ENCODE measurements at places on chromosomes 13 and 19.

GRCh38 chr13:78129823-78130222 lies 211.2 kb upstream of the EDNRB start:
- no peak for DNase-seq

DNA sequence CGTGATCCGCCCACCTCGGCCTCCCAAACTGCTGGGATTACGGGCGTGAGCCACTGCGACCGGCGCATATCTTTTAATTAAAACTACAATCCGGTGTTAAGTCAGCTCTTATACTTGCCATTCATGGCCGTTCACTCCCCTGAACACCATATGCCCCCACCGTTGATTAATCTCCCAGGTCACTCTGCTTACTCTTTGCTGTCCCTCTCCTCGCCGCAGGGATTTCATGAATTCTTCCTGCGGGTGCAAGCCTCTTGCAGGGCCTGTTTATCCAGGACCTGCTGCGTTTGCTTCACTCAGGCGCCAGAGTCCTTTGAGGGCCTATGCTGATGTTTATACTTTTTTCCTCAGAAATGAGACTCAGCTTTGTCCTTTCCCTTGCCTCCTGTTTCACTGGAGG lies 996 bp downstream of the ERVV-2 start:
- DNase-seq, result no peak

GRCh38 chr13:43664700-43665191 lies 122.0 kb downstream of the ENOX1 start:
- DNase-seq, result no peak

GRCh38 chr13:99959540-99960230 lies 11.9 kb downstream of the ZIC5 start:
- DNase-seq, result no peak

DNA sequence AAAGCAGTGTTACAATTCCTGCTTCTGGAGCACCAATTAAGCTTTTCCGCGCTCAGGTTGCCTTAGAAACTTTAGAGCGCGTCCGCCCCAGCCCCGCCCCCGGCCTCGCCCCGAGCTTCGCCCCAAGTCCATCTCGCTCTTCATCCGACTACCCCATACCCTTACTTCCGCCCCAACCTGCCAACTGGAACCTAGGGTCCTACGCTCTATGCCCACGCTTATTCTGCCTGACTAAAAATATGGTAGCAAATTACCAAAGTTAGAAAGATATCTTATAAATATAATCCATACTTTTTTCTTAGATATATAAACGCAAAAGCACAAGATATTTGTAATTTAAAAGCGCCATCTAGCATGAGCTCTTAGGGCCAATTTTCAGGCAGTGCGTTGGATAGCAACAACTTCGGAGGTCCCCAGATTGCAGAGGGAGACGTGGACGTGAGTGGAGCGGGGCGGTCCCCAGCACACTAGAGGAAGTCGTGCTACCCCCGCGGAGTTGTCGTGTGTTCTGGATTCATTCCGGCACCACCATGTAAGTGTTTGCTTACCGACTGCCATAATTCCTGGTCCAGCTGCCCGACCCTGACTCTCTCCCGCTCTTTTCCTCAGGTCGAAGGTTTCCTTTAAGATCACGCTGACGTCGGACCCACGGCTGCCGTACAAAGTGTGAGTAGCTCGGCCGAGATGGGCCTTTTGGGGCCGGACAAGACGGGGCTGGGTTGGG lies at the start of gene UFM1:
Gene UFM1 (plus strand): TSS at position 462 of the 724 bp plus-strand sequence. CDS start 69 bp downstream, at position 531.
- peak; percentile 86 for DNase-seq

DNA sequence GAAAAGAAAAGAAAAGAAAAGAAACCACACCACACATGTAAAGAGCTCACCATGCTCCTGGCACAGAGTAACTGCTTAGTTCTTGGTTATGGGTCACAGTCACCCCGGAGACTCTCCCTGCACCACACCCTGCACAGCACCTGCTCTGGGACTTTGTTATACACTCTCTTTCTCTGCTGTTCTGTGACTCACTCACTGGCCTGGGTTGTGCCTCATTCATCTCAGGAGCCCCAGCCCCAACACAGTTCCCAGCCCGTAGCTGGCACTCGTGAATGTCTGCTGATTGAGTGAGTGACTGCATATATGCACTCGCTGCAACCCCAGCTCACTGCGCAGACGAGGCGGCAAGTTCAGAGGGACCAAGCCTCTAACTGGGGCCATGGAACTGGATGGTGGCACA lies 22.9 kb upstream of the ZNF507 start:
- no peak for DNase-seq

GRCh38 chr19:47610902-47611301 lies 2.0 kb downstream of the BICRA start:
- no peak for DNase-seq

DNA sequence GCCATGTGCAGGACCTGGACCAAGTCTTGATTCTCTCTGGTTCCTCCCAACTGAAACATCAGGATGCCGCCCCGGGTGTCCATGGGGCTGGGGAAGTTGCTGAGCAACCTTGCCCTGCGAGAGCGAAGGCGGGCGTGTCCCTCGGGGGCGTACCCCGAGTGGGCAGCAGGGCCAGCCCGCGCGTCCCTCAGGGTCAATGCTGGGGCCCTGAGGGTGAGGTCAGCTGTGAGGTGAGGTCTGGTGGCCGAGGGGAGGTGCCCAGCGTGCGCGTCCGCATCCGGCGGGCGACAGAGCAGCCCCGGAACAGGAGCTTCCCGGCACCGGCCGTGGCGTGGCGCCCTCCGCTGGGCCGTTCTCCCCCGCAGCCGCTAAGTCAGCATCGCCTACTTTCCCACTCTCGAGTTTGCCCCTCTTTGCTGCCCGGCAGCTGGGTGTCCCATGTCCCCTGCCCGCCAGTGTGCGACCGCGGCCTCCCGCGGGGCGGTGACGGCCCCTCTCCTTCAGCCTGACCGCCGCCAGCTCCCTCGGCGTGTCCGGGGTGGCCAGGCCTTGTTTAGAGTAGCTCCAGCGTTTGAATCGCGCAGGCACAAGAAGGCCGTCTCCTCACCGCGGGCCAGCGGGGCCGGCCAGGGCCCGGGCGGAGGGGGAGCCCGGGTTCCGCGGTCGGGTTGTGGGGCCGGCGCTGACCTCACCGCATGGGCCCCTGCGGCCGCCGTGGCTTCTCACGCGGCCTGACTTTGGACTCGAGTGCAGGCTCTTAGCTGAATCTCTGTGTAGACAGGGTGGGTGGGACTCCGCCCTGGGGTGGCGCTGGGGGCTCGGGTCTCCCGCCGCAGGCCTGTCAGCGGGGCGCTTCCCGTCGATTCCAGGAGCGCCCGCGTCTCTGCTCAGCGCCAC lies 33.0 kb downstream of the GJA3 start:
- peak; percentile 27 for DNase-seq

DNA sequence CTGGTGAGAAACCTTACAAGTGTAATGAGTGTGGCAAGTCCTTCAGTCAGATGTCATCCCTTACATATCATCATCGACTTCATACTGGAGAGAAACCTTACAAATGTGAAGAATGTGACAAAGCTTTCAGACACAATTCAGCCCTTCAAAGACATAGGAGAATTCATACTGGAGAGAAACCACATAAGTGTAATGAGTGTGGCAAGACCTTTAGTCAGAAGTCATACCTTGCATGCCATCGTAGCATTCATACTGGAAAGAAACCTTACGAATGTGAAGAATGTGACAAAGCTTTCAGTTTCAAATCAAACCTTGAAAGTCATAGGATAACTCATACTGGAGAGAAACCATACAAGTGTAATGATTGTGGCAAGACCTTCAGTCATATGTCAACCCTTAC lies 13.6 kb upstream of the ZNF765 start:
- DNase-seq, result no peak

GRCh38 chr13:25920277-25920676 lies 131.5 kb downstream of the SHISA2 start:
- DNase-seq, result no peak

GRCh38 chr19:23345838-23346237 lies 49.4 kb downstream of the ZNF91 start:
- DNase-seq, result no peak

DNA sequence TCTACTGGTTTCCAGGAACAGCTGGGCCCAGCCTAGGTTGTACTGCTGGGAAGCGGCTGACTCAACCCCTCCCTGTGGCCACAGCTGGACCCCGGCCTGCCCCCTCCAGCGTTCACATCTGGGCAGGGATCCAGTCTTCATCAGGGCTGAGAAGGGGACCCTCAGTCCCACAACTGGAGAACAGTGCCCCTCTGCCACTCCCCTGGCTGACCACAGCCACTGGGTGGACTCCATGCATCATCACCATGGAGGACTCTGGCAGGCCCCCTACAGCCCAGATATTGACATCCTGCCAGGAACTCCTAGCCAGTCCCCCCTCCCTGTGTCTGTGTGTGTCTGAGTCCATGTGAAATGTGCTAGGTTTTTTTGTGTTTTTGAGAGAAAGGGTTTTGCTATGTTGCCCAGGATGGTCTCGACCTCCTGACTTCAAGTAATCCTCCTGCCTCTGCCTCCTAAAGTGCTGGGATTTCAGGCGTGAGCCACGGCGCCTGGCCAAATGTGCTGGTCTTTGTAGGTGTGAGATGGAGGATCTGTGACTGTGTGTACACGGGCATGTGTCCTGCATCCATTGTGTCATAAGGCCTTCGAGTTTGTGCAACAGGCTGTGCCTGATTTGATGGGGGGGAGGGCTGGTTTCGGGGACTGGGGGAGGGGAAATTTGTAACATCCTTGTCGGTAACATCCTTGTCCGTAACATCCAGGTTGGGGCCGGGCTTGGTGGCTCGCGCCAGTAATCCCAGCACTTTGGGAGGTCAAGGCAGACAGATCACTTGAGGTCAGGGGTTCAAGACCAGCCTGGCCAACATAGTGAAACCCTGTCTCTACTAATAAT lies 4.0 kb upstream of the HOOK2 start:
- no peak for DNase-seq

GRCh38 chr19:5711025-5711424 lies 8.9 kb downstream of the LONP1 start:
- DNase-seq, result no peak

GRCh38 chr13:30415430-30416030 lies 6.8 kb upstream of the UBE2L5 start:
- no peak for DNase-seq

Data from activated gamma-delta T cell treated with Interleukin-2 at 50 U/mL for 16 hours (primary cell).